Non-pigmented ciliary epithelial cell (primary cell): ENCODE measurements at places on chromosomes 1 and 21.

DNA sequence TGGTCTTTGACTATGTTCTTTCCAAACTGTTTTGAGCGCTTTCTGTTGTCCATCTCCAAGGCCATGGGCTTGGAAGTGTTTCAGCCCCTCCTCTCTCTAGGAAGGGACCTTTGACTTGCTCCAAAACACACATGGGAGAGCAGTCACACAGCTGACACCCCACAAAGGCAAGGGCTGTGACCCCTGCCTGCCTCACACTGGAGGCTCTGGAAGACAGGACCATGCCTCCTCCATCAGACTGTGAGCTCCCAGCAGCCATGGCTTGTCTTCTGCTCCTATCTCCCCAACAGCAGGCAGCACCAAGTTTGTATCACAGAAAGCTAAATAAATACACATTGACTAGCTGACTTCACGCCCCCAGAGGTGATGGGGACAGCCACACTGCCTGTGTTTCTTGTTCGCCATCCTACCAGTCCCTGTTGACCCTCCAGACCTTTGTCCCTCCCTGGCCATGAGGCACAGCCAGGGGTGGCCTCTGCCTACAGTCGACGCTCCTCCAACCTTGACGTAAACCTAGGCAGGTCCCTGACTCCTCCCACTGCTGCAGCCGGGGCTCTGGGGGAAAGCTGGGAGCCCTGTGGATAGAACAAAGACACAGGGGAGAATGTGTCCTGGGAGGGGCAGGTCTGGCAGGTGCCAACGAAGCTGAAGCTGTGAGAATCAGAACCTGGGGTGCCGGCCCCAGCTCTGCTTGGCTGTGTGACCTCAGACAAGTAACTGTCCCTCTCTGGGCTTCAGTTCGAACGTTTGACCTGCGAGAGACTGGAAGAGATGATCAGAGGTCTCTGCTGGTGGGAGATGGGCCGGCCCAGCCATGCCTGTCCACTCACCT is 4.8 kb downstream of the PLA2G2F start:
- no peak for DNase-seq

GRCh38 chr1:183277821-183278738 is 92.0 kb downstream of the LAMC2 start:
- no peak for DNase-seq

- no peak for DNase-seq
These were observed 64.9 kb downstream of the PRKCZ start for GRCh38 chr1:2115008-2115641.

- DNase-seq = no peak
These were observed 24.6 kb downstream of the PODN start for GRCh38 chr1:53086491-53087070.

DNA sequence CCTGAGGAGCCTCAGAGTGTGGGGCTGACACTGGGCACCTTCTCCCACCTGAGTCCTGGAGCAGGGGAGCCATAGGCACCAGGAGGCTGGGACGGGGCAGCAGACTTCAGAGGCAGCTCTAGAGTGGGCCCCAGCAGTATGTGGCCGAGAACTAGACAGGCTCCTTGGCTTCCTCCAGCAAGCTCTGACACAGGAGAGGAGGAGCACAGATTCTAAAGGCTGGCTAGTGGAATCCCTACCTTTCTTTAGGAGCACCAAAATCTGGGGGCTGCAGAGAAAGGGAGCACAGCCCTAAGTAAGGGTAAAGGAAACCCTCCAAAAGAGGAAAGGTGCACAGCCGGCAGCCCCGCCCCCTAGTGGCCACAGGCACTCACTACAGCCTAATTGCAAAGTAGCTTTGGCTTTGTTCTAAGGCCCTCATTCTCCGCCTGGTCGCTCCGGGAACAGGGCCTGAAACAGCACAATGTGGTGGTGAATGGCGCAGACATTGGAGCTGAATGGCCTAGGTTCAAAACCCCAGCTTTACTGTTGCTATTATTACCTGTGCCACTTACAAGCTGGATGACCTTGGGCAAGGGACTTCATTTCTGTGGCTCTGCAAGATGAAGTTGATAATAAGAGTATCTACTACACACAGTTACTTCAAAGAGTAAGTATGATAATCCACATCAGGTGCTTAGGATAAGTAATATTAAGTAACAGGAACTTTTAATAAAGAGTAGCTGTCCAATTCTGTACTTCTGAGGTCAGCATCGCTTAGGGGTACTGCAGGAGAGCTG is 8.8 kb upstream of the GUCA2A start:
- no peak for DNase-seq
